ENCODE measurements at places on chromosomes 16 and 17.

- DNase-seq: no peak
These were observed at the start of gene RSKR for GRCh38 chr17:28613931-28614381. Gene RSKR (minus strand): TSS chr17:28614185. CDS start chr17:28614161, 24 bp downstream.

DNA sequence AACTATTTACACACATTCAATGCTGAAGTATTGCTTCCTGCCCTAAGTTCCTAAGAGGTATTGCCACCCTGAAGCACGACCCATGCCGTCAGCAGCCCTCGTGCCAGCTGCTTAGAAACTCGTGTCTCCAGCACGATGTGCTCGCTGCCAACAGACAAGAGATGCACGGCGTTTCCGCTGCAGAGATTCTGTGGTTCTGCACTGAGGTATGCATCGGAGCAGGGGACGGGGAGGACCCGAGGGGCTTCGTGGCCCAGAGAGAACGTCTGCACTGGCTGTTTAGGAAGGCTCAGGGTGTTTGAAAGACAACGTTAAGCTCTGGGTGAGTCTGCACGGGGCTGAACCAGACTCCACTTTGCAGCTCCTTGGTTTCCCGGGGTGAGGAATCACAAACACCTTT lies 82.7 kb upstream of the CREBBP start:
- DNase-seq: no peak

GRCh38 chr16:86802013-86802412 lies 223.7 kb downstream of the FOXL1 start:
- DNase-seq: no peak

DNA sequence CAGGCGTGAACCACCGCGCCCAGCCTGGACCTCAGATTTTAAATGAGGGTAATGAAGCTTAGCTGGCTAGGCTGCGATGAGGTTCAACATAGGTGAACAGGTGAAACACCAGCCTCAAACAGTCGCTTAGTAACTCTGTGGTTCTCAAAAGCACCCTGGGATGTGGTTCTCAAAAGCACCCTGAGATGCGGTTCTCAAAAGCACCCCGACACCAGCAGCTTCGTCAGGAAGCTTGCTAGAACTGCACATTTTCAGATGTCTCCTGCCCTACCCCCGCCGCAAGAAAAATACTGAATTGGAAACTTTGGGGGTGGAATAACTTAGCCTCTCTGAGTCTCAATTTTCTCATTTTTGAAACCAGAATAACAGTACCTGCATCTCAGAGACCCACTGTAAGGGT lies 86.7 kb upstream of the XYLT1 start:
- DNase-seq: no peak

GRCh38 chr17:75430159-75430974 lies 24.9 kb upstream of the GRB2 start:
- DNase-seq: peak; percentile 42

DNA sequence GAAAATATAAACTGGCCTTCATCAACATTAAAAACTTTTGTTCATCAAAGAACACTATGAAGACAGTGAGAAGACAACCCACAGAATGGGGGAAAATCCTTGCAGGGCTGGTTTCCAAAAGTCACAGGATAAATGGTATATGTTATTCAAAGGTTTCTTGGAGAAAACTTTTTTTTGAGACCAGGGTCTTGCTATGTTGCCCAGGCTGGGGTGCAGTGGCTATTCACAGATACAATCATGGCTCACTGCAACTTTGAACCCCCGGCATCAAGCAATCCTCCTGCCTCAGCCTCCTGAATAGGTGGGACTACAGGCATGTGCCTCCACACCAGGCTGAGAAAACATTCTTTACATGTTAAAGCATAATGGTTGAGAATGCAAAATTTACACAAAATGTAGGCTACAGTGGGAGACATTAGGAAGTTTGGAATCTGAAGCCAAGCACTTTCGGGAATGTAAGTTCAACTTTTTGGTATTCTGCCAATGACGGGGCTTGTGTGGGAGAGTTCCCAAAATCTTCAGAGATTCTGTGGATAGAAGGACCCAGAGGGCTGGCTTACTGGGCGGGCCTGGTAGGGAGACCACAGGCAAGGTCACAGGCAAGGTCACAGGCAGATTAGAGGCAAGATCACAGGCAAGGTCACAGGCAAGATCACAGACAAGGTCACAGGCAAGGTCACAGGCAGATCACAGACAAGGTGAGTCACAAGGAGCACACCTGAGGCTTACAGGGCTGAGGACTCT lies 24.2 kb upstream of the ATP2A3 start:
- no peak for DNase-seq

DNA sequence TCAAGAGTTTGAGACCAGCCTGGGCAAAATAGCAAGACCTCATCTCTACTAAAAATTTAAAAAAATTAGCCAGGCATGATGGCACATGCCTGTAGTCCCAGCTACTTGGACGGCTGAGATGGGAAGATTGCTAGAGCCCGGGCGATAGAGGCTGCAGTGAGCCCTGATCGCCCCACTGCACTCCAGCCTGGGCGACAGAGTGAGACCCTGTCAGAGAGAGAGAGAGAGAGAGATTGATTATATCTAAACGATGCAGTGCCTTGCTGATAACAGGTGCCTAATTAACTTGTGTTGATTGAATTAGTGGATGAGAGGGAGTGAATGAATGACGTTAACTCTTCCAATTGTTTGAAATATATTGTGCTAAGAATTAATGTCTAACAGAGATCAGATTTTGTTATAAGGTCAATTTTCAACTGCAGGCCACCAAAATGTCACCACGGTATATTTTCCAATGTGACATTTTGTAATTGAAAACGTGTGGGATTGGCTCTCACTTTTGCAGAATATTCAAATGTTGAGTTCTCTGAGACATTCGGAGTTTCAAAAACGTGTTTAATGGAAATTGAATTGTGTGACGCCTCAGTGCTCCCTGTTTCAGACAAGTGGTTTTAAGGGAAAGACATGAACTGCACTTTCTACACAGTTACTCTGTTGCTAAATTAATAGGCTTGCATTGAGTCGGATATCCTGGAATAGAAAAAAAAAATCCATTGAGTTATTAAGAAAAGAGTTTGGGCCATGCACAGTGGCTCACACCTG lies 53.6 kb downstream of the ABAT start:
- DNase-seq: no peak

- no peak for DNase-seq
These were observed 33.2 kb downstream of the GPRC5B start for GRCh38 chr16:19851476-19851875.

- peak; percentile 96 for DNase-seq
These were observed at the start of gene MBTPS1 for GRCh38 chr16:84116720-84117493. Gene MBTPS1 (minus strand): TSS chr16:84116942. CDS start chr16:84101783, 15,159 bp downstream.

DNA sequence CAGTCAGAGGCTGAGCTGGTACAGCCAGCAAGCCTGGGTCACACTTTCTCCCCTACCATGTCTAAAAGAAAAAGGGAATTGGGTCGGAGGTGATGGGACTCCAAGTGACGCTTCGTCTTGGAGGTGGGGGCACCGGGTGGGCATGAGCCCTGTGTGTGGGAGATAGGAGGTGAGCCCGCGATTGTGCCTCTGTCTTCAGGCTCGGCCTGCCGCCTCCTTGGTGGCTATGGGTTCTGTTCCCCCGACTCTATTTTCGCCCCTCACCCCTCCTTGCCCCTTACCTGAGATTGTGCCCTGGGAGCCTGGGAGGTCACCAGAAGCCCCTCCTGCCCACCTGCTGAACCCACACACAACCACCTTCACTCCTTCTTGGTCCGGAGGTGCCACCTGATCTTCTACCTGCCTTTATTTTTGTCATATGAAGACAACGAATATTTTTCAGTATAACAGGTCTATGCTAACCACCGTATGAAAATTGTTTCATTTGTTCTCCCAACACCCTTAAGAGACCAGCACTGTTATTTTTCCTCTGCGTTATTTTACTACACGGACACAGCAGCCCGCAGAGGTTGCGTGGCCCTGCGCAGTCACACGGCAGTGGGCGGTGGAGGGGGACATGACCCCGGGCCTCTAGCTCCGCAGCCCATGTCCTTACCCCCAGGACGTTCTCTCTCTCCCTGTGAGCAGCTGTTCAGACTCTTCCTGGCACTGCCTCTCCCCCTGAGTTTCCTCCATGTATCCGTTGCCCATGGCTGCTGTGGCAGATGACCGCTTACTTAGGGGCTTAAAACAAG lies 49.9 kb downstream of the ATP2C2 start:
- no peak for DNase-seq

- DNase-seq: no peak
These were observed 12.3 kb upstream of the SALL1 start for GRCh38 chr16:51163366-51163765.

DNA sequence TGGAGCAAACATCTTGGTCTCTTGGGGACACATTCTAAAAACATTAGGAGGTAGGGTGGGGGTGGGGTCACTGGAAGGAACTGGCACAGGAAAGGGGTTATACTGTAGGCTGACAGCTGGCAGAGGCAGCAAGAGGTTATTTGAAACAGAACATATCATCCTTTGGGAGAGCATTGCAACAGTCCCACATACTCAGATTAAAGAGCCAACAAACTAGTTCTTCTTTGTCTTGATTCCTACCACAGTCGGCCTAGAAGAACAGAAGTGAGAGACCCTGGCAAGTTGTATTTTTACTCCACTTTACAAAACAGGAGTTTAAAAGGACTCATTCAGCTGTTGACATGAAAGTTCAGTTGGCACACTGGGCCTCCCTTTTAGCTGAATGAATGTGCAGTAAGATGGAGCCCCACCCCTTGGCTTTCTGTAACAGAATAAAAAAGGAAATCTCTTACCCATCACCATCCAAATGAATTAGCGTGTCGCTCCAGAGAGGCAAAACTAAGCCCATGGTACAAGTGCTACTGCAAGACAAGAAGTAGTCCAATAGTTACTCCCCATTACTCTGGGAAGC lies 54.6 kb upstream of the CORO6 start:
- no peak for DNase-seq

- no peak for DNase-seq
These were observed 6.0 kb upstream of the RCVRN start for GRCh38 chr17:9911089-9911488.

DNA sequence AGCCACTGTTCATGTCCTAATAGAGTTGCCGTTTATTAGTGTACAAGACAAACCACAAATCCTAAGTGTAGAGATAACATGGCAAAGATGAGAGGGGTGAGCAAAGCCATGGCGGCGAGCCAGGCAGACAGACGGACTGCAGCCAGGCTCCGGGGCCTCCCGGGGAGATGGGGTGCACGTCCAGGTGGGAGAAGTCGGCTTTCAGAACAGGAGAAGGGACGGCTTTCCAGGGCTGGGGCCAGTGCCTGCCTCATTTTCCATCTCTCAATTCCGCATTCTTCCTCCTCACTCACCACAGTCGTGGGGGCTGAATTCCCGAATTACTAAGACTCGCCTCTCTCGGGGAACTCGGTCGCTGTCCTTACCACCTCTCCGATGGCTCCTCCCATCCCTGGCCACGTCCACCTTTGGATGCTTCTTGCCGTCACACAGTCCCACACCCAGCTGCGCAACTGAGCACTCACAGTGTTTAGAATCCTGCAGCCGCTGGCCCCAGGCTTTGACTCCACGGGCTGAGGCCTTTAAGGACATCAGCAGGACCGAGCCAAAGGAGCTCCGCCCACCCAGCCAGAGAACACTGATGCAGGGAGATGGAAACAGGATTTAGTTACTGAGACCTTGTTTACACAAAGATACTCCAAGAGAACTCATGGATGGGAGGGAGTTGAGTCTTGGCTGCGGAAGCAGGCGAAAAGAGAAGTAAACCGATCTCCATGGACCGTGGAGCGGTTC lies 59.7 kb downstream of the RNF112 start:
- DNase-seq: no peak

- peak; percentile 75 for DNase-seq
These were observed at the start of gene GHDC for GRCh38 chr17:42193969-42194899. Gene GHDC (minus strand): TSS chr17:42194494. CDS start chr17:42193581, 913 bp downstream.

GRCh38 chr17:58991718-58992331 lies 114.9 kb downstream of the TRIM37 start:
- DNase-seq: no peak

DNA sequence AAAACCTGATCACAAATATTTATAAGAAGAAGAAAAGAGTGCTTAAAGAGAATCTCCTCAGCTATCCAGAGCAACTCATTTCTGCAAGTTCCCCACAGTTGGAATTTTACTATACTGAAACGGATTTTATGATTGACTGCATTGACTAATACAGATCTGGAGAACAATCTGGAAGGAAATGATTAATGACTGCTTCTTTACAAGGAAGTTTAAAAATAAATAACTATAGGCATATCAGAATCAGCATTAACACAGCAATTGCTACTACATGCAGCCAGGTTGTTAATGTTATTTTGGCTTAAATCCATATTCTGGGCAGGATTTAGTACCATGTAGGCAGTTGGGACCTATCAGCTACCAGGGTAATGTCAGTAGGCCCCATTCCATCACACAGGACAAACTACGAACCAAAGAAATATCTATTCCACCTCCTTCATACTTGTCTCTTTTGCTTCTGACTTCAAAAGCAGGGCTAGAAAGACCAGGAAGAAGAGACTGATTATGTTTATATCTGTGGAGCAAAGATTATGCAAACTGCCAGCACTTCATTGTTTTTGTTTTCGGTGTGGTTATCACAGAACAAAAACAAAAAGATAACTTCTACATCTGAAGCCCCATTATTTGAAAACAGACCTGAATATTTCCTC lies 3.9 kb downstream of the SKAP1 start:
- DNase-seq: no peak

DNA sequence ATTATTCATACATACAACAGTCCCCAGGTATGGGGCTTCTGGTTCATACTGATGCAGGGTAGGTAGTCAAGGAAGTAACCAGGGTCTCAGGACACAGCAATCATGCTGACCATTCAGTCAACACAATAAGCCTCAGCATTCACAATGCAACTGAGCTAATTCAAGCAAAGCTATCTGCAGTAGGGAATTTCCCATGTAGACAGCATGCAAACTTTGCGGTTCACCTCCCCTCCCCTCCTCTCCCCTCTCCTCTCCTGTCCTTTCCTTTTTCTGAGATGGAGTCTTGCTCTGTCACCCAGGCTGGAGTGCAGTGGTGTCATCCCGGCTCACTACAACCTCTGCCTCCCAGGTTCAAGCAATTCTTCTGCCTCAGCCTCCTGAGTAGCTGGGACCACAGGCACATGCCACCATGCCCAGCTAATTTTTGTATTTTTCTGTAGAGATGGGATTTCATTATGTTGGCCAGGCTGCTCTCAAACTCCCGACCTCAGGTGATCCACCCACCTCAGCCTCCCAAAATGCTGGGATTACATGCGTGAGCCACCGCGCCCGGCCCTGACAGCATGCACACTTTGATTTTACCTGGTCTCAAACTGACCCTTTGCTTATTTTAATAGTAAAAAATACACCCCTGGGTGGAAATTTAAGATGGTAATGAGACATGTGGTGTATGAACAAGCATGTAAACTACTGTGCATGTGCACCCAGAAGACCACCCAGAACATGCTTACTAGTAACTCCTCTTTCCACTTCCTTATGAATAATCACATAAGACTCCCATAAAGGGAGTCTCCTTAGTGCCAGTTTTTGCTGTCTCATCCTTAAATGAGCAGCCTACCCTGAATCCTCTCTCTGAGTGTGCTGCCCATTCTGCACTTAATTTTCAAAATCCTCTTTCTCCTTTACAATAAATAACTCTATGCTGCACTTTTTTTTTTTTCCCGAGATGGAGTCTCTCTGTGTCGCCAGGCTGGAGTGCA lies 9.3 kb upstream of the RNF135 start:
- no peak for DNase-seq

DNA sequence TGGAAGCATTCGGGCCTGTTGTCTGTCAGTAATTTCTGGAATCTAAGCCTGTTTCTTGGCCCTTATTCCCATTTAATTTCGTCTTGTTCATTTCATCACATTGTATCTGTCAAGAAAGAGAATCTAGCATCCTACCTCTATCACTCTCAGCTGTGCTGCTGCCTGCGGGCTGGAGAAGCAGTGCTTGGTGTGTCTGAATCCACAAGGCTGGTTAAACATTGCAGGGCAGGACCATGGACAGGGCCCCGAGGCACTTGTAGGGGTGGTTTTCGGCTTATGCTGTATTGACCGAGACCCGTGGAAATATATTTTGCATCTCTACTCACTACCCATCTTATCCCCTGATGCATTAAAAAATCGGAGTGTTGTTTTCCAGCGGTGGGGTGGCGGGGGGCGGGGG lies 3.1 kb downstream of the RAB11FIP4 start:
- DNase-seq: peak; percentile 53
